ENCODE measurements at places on chromosomes 7 and 10.

- DNase-seq = no peak
These were observed 860 bp downstream of the IQUB start for GRCh38 chr7:123533553-123533917.

- DNase-seq = peak; percentile 96
These were observed 91.0 kb upstream of the KMT2E start for GRCh38 chr7:104923010-104923421.

DNA sequence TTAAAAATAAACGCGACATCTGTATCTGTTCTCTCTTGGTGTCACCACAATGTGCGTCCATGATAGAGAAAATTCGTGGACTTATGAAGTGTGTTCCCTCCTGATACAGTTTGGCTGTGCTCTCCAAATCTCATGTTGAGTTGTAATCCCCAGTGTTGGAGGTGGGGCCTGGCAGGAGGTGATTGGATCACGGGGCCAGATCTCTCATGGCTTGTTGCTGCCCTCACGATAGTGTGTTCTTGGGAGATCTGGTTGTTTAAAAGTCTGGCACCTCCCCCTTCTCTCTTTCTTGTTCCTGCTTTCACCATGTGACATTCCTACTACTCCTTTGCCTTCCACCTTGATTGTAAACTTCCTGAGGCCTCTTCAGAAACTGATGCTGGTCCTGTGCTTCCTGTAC lies 229.4 kb upstream of the MYO3A start:
- DNase-seq = no peak

DNA sequence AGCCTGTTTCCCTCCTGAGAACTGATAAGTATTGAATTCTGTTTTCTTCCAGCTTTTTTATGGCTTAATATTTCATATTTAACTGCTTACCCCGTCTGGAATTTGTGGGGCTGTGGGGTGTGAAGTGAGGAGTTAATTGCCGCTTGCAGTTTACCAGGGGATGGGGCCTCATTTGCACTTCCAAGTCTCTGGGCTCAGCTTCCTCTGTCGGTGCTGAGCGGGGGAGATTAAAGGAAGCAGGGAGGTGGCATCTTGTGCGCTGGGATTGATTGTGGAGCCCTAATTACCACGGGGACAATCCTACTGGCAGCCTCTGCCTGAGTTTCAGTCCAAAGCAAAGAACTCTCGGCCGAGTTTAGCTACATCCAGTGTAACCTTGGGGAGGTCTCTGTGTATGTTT lies 33.4 kb downstream of the ELFN1 start:
- DNase-seq = no peak

- DNase-seq = no peak
These were observed 281.7 kb downstream of the PHTF2 start for GRCh38 chr7:78080241-78080640.

DNA sequence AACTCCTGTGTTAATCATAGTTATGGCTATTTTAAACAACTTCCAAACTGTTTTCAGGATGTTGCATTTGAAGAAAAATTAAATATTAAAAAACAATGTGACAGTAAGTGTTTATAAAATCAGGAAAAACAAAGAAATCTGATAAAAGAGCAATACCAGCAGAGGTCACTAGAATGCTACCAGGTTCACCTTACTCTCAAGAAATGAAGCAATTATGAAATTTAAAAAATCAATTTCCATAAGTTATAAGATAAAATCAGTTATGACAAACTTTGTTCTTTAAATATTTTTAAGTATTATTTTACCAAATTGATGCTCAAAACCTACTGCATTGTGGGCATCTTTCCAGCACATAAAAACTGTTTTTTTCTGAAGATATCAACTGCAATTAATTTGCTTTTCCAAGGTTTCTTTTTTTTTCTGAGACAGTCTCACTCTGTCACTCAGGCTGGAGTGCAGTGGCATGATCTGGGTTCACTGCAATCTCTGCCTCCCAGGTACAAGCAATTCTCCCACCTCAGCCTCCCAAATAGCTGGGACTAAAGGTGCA lies 50.7 kb upstream of the RHEB start:
- DNase-seq = peak; percentile 33

DNA sequence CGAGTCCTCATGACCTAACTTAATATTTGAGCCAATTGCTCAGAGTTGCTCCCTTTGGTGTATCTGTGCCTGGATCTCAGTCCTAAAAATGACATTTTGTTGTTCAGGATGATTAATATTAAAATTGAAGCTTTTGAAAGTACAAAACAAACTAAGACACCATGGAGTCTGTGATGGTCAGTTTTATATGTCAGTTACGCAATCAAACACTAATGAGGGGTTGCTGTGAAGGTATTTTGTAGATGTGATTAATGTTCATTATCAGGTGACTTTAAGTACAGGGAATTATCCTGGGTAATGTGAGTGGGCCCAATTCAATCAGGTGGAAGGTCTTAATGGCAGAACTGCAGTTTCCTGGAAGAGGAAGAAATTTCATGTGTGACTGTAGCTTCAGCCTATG lies 546.7 kb downstream of the REEP3 start:
- no peak for DNase-seq

DNA sequence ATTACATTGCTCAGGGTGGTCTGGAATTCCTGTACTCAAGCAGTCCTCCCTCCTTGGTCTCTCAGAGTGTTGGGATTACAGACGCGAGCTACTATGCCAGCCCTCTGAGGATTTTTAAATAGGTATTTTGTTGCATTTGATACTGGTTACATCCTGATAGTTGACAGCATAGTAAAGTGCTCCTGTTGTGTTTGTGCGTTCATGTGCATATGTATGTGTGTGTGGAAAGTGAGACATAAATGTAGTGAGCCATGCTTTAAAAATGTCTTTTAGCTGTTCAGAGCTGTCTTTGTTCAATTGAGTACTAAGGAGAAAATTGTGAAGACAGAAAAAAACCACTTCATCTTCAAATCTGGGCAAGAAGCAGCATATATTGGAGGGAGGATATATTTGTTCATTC lies 27.8 kb downstream of the ZNRF2 start:
- no peak for DNase-seq

DNA sequence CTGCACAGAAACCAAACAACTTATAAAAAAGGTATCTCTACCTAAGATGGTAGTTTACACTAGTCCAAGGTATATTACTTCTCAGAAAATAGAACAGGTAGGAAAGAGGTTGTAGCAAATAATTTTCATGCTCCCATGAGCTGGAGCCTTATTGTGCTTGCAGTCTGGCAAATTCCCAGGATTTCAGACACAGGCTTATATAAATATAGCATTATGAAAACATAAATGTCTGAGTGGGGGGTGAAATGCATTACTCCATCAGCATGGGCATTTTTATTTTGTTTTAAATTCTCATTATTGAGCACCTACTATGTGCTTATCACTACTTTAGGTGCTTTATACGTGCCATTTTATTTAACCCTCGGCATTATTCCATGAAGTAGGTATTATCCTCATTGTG lies 83.0 kb upstream of the PHYHIPL start:
- no peak for DNase-seq

DNA sequence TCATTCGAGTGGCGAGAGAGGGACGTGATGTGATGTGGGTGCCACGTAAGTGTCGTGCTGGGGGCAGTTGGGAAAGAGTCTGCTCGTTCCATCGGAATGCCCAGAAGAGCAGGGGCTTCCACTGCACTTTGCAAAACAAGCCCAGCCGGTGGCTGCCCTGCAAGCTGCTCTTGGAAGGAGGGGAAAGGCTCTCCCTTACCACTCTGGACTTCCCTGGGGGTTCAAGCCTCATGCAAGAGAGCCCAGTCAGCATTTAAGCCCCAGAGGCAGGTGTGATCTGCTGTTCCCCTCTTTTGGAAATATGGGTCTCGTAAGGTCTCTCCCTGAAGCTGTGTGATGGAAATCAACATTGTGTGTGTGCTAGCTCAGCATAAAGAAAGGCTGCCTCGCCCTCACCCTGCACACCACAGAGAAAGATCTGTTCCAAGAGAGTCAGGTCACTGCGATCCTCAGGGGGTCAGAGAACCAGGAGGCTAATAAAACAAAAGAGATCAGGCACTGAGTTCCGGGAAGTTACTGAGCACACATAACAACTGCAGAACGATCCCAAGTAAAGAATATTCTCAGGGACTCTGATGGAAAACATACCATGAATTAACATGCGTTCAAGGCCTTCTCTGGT lies 212.5 kb downstream of the ADAM12 start:
- no peak for DNase-seq

- peak; percentile 18 for DNase-seq
These were observed 135.3 kb upstream of the VWC2 start for GRCh38 chr7:49638166-49638565.

DNA sequence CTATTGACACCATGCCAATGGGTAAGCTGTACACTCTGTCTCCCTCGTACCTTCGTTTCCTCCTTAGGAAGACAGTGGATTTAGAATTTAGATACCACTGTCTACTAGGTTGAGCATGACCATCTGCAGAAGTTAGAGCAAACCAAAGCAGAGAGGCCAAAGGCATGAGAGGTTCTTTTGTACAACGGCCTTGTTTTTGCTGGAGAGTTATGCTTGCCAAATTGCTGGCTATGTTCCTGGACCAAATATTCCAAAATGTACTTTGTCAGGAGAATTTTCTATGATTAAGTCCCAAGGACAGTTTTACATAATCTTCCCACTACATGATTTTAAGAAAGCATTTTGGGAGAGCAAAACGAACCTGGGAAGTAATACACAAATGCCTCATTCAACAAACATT lies 47.9 kb upstream of the PLCE1 start:
- DNase-seq = no peak

DNA sequence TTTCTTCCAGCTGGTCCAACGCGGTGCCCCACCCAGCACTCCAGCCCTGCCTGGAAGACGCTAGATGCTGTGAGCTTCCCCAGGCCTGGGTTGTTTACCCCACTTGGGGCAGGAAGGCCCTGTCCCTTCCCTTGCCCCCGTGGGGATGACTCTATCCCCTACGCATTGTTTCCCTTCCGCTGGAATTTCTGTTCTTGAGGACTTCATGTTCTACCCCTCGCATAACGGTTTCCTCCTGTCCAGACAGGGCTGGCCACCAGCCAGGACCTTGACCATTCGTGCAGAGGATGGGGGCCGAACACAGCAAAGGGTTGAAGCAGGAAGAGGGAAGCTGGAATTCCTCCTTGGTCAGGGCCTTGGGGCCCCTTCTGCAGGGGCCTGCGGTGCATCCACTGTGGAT lies 14.7 kb upstream of the SERPINE1 start:
- DNase-seq = no peak

DNA sequence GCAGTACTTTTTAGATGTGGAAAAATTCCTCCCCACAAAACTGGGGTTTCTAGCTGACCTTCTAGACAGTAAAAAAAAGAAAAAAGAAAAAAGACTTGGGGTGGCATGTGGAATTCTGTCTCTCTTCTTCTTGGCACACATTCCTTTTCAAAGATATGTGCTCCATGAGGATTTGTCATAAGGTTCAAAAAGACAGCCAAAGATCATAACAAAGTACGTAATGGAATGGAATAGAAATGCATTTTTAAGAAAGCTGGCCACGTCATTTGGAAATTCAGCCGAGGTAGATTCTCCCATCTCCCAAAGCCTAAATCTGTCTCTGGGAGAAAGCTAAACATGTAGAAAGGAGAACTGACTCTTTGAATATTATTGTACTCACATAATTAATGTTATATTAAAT lies 381.3 kb upstream of the NFE2L3 start:
- no peak for DNase-seq

DNA sequence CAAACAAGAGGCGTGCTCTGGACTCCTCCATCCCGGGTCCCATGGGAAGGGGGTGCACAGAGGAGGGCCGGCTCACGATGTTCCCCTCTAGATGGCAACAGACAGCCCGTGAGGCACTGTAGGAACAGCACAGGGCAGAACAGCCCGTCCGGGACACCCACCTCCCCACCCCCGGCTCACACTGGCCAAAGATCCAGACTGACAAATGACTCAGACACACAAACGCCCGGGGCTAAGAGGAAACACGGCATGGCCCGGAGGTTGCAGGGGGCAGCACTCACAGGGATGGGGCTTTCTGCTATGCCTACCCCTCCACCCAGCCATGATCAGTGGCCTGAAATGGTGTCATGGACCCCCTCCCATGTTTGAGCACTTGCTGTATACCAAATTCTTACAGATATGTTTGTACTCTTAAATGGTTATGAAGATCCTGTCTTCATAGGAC lies 4.9 kb upstream of the ELN start:
- DNase-seq = peak; percentile 70

DNA sequence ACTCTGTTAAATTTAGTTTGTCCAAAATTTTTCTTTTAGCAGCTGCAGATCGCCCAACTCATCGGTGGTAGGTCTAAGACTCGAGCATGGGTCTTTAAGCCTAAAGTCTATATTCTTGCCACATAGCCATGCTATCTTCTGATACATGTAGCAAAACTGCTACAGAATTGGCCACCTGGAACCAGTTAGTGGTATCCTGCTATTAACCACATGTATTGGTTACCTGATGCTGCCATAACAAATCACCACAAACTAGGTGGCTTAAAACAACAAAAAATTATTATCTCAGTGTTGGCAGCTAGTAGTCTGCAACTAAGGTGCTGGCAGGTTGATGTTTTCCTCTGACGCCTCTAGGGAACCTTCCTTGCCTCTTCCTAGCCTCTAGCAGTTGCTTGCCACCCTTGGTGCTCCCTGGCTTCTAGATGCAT lies 96.7 kb upstream of the PIK3CG start:
- DNase-seq = no peak

- DNase-seq = no peak
These were observed 18.3 kb downstream of the CHST3 start for GRCh38 chr10:71982269-71983178.

DNA sequence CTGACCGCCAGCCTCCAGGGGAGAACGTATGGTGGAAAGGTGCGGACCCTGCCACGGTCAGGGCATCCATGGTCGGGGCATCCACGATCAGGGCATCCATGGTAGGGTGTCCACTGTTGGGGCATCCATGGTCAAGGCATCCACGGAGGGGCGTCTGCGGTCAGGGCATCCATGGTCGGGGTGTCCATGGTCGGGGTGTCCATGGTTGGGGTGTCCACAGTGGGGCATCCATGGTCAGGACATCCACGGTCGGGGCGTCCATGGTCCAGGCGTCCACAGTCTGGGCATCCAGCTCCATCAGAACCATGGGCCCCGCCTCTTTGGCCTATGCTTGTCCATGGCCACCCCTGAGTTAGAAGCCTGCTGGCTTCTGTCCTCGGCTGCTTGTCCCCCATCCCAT lies 148.1 kb downstream of the ADARB2 start:
- DNase-seq = no peak

DNA sequence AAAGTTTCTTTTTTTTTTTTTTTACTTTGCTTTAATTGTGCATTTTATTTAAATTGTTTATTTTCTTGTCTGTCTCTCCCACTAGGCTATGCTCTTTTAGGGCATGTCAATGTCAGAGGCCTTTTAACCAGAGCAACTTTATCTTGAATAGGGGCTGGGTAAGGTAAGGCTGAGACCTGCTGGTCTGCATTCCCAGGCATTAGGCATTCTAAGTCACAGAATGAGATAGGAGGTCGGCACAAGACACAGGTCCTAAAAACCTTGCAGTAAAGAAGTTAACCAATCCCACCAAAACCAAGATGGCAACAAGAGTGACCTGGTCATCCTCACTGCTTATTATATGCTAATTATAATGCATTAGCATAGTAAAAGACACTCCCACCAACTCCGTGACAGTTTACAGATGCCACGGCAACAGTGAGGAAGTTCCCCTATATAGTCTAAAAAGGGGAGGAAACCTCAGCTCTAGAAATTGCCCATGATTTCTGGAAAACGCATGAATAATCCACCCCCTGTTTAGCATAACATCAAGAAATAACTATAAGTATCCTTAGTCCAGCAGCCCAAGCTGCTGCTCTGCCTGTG lies 47.0 kb upstream of the FRMD4A start:
- DNase-seq = no peak
